ENCODE measurements at places on chromosomes 1 and 21.

- DNase-seq = no peak
Observed at GRCh38 chr1:235102993-235103411, 25.6 kb downstream of the TOMM20 start.

GRCh38 chr1:153360592-153361479 lies 3.2 kb downstream of the S100A9 start:
- DNase-seq = no peak

DNA sequence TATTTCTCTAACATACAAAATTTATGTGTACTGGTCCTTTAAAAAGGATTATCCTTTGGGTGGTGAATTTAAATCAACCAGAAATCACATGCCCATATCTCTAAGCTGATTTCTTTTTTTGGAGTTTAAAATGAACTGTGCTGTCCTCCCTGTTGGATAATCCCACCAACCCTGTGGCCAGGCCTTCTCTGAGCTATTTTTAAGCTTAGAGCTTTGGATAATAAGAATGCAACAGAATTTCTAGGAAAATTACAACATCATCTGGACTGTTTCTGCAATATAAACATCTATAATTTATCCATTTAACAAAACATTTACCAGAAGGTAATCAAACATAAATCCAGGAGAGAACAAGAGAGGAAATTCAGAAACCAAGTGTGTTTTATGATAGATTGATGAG lies 88.3 kb downstream of the LRRC40 start:
- no peak for DNase-seq

DNA sequence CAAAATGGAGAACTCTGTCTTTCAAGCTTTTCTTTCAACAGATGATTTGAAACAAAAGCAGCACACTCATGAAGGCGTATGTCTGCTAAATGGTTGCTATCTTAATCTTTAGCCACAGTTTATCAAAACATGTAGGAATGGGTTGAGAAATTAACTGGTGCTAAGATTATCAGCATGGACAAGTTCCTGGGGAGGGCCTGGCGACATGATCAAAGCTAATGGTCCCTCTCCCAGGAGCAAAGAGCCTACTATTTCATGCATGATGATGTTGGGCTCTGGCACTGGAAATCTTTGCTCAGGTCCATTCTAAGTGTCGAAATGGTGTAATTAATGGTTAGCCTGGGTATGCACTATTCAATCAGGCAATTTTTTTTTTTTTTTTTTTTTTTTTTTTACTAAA lies 91.7 kb downstream of the SLC45A1 start:
- no peak for DNase-seq

DNA sequence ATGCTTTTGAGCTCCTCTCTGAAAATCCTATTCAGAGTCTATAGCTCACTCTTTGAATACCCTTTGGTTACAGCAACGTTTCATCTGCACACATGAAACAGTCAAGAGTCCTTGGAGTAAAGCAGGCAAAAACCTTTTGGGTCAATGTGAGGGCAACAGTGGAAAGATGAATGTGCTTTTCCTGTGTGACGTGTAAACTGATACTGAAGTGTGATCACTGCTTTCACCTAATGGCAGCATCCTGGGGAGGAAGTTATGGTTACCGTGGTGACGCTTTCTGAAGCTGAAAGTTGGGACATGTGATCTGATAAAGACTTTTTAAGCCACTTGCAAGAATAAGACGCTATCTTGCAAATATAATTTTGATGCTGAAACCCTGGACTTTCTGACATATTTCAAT lies 160.0 kb downstream of the SEC16B start:
- DNase-seq = no peak

DNA sequence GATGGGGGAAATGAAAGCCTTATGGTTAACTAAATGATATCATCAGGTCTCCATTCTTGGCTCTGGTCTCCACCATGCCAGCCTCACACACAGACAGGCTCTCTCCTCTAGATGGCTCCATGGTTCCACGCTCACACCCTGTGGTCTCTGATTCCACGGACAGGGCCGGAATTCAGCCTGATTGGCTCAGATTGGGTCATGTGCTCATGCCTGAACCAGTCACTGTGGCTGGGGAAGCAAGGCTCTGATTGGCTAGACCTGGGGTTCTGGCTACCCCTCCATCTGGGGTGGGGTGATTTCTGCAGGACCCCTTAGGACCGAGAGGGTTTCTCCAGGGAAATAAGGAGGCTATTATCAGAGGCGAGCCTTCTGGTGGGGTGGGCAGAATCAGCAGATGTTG lies 277.0 kb downstream of the PTPRU start:
- no peak for DNase-seq

DNA sequence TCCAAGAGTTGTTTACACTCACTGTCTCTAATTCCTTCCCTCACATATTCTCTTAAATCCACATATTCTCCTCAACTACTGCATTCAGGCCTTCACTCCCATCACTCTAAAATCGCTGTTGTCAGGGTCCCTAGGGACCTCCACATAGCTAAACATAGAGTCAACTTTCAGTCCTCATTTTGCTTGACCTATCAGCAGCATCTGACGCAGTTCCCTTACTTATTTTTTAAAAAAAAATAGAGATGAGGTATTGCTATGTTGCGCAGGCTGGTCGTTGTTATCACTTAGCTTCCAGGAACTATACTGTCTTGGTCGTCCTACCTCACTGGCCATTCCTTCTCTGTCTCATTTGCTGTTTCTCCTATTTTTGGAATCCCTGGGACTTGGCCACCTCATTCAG lies 11.7 kb upstream of the PLEKHO1 start:
- no peak for DNase-seq

GRCh38 chr21:17979763-17980162 lies 160.6 kb upstream of the C21orf91 start:
- DNase-seq = no peak

DNA sequence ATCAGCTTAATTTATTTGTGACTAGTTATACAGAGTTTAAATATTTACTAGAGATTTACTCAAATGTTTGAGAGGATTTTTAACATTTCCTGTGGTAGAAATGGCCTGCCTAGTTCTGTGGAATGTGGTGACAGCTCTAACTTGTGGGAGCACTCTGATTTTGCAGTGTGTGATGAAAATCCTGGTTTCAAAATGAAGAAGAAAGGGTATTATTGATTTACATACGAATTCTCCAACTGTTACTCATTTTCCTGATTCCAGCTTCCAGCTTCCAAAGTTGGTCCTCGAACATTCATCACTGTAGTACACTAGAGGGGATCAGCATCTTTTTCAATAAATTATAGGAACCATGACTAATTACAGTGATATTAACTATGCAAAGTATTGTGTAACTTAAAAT lies 462.7 kb upstream of the PKN2 start:
- no peak for DNase-seq

DNA sequence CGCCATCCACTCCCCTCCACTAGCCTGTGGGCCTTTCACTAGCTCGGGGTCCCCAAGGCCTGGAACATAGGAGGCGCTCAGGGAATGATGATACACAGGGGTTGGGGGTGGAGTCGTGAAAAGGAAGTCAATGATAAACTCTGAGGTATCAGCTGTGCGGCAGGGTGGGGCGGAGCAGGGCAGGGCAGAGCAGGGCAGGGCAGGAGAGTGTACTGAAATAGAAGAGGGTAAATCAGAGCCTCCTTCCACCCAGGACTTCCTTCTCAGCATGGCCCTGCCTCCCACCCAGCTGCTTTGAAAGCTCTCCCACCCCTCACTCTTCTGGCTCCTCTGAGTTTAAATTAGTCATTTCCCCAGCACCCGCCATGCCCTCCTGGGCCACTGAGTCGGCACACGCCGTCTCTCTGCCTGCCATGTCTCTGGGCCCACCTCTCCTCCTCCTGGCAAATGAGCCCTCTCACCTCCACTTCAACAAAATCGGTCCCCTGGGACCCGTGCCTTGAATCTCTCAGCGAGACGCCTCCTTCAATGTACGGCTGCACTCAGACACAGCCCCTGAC lies 16.9 kb downstream of the CAPZB start:
- no peak for DNase-seq

DNA sequence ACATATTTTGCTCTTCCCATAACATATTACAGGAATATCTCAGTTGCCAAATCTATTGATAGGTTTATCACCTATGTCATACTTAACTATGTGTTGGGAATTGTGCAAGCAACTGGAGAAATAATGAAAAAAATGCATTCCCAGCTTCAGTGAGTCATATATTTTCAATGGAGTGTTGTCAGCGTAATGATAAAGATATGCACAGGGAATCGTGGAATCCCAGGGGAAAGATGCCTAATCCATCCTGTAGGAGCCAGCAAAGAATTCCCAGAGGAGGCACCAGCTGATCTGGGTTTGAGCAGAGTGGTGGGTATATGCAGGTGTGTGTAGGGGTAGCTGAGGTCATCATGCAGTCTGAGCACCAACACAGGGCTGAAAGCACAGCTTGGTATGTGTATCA lies 213.3 kb upstream of the DAB1 start:
- DNase-seq = no peak

DNA sequence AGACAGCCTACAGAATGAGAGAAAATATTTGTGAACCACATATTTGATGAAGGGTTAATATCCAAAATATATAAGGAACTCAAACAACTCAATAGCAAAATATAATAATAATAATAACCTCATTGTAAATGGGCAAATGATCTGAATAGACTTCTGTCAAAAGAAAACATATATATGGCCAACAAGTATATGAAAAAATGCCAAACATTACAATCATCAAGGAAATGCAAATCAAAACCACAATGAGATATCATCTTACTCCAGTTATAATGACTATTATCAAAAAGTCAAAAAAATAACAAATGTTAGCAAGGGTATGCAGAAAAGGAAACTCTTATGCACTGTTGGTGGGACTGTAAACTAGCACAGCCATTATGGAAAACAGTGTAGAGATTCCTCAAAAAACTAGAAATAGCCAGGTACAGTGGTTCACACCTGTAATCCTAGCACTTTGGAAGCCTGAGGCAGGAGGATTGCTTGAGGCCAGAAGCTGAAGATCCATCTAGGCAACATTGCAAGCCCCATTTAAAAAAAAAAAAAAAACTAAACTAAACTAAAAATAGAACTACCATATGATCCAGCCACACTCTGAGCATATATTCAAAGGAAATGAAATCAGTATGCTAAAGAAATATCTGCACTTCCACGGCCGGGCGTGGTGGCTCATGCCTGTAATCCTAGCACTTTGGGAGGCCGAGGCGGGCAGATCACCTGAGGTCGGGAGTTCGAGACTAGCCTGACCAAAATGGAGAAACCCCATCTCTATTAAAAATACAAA lies 17.3 kb upstream of the TRIM67 start:
- no peak for DNase-seq

DNA sequence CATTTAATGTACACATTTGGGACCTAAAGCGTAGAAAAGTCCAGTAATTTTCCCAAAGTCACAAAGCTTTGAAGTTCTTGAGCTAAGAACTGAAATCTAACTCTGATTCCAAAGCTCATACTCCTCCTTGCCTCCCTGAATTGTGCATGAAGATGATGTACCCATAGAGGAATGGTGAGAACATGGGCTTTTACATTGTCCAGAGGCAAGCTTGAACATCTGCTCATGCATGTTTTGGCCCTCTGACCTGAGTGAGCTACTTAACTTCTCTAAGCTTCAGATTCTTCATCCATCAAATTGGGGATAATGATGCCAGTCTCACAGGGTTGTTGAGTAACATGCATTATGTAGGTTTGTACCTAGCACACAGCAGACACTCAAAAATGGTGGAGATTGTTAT lies 258.4 kb upstream of the HOOK1 start:
- DNase-seq = no peak

GRCh38 chr1:30258876-30259275 lies 464.5 kb downstream of the MATN1 start:
- peak; percentile 85 for DNase-seq

DNA sequence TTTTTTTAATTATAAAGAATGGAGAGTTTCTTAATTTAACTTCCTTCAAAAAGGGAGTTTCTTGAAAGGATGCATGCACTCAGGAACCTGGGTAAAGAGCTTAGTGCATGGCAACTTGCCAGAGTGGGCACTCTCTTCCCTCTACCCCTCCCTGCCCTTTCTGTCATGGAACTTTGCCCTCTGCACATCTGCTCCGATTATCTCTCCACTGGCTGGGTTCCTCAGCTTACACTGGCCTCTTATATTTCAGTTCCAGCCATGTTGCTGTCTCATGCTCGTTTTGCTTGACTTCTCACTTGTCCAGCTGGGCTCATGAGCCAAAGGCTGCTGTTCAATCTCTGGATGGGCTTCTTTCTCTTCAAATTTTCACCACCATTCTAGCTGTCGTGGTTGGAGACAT lies 87.0 kb downstream of the NCAM2 start:
- no peak for DNase-seq

DNA sequence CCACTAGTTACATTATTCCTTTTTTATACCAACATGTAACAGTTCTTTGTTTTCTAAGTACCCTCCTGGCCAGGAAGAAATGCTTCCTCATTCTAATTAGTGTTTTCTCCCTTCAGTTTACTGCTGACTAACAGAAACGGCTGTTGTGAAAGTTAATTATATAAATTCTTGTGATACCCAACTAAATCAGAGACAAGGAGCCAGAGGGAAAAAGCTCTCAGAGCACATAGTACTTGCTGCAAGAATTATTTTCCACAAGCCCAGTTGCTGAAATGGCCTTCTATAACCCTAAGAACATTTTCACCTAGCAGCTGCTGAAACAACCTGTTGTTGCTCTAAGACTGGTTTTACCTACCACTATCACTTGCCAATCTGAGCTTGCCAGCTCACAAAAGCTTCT lies 82.4 kb downstream of the FAF1 start:
- DNase-seq = no peak

All from SK-N-MC (cell line).